Frontal cortex (tissue), 4 donors: ENCODE measurements at places on chromosomes 7 and 10. TPM values are rescaled to one million over a fixed set of nuclear protein-coding genes. Genes with fewer than 3 reads are reported as not detected.

GRCh38 chr7:120014925-120015465 lies 258.0 kb upstream of the KCND2 start:
- no peak for DNase-seq

- DNase-seq = no peak
Observed at GRCh38 chr7:40057292-40057691, 77.1 kb downstream of the MPLKIP start.

- no peak for DNase-seq
Observed at GRCh38 chr10:3813267-3813666, 28.3 kb upstream of the KLF6 start.

- DNase-seq = no peak
Observed at GRCh38 chr10:68296843-68297663, 34.8 kb upstream of the HNRNPH3 start.

DNA sequence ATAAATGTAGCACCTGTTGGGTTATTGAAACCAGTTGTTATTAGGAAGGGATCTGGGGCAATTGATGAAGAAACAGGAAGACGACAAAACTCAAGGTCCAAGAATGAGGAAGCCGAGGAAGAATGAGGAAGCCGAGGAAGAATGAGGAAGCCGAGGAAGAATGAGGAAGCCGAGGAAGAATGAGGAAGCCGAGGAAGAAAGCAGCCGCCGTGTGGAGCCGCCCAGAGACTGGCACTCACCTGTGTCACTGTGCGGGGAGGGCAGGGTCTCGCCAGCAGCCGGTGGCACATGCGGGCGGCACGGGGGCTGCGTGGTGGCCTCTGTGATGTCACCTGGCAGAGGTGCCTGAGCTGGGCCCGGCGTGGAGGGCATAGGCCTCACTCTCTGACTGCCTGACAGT lies 71.1 kb upstream of the CFAP46 start:
- DNase-seq = no peak

Gene RARRES2
- 6.9 TPM for total RNA-seq

Gene TSPAN33
- 4.1 TPM for total RNA-seq
